ENCODE measurements at places on chromosomes 2 and 18.

- no peak for DNase-seq
These were observed 47.1 kb upstream of the REL start for GRCh38 chr2:60834270-60834717.

GRCh38 chr2:234110219-234110618 lies 59.7 kb downstream of the SPP2 start:
- DNase-seq: no peak

GRCh38 chr2:239940861-239941570 lies 84.1 kb downstream of the NDUFA10 start:
- no peak for DNase-seq

DNA sequence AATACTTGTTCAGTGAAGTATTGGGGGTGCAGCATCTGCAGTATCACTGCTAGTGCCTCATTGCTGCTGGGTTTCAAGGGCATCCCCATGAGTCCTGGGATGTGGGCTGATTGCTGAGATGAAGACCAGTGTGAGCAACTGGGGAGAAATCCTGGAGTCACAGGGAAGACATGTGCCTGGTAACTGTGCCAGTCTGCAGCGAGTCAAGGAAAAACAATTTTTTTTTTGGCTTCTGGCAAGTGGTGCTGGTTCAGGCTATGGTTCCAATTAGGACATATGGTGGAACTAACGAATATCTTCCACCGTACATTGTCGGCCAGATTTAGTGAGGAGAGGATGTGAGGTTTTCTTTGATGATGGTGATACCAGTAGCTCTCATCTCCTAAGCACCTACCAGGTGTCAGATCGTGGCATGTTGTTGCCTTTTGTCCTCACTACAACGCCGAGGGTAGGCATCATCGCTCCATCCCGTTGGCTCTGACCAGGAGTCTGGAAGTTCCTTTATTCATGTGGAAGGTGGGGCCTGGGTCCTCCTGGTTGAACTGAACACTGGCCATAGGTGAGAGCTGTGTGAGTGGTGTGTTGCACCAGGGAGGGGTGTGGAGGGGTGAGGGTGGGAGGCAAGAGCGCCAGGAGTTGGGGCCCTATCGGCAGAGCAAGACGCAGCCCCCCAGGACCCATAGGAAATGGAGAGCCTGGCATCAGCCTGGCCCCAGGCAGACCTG lies 118.0 kb upstream of the HS6ST1 start:
- DNase-seq: no peak

- no peak for DNase-seq
These were observed 78.9 kb downstream of the CERS6 start for GRCh38 chr2:168534926-168535325.

GRCh38 chr2:97739020-97739892 lies 25.9 kb downstream of the ZAP70 start:
- no peak for DNase-seq

DNA sequence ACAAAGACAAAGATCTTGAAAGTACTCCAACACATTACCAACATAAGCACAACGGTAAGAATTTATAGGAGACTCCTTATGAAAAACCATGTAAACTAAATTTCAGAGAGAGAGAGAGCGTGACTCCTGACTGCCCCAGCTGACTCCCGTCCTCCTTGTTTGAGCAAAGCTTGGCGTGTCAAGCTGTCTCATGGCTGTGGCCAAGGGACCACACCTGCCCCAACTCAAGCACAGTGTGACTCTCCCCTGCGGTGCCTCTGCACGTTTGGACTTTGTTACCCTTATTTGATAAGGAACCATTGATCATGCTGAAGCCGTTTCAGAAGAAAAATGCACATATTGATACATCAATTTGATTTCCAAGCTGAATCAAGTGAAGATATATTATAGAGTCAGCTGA lies 124.8 kb downstream of the COL6A3 start:
- no peak for DNase-seq

All from central memory CD8-positive, alpha-beta T cell (primary cell).